ENCODE measurements at places on chromosomes 4 and X.

GRCh38 chr4:80434238-80434637 lies 98.7 kb downstream of the CFAP299 start:
- DNase-seq = no peak

DNA sequence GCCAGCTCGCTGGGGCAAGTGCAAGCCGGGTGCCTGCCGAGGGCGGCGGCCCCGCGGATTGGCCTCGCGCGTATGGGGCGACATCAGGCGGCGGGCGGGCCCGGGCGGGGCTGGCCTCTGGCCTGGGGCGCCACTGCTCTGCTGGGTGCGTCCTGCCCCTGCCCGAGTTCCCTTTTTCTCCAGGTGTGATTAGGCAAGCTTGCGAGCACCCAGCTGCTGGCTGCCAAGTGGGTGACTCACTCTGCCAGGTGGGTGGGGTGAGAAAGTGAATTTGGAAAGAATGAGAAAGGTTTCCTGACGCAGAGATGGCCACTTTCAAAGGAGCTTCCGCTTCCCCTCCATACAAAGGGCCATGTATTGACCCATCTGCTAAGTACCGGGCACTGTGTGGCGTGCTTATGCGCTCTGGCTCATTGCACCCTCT lies 32.5 kb downstream of the FGFBP1 start:
- DNase-seq = no peak

DNA sequence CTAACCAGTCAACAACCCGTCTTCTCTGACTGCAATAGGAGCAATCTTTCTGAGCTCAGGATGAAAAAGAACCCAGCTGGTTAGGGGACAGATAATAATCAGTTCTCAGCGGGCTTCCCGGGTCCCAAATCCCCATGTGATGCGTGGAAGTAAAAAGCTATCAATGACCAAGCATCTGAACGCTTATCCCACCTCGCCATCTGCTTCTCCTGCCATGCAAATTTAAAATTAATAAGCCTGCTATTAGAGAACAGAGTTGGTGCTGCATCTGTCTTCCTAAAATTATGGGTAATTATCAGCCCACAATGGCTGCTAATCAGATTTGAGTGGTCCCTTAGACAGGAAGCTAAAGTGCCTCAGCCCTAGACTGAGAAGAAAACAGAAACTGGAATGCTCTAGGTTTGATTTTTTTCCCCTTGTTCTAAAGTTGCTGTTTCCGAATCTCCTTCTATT lies 37.5 kb downstream of the AFAP1 start:
- no peak for DNase-seq

DNA sequence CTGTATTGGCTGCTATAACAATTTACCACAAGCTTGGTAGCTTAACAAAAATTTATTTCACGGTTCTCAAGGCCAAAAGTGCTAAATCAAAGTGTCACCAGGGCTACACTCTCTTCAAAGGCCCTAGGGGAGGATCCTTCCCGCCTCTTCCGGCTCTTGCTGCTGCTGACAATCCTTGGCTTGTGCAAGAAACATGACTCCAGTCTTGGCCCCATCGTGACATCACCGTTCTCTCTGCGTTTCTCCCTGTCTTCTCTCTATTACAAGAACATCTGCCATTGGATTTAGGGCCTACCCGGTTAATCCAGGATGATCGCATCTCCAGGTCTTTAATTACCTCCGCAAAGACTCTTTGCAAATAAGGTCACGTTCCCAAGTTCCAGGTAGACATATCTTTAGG lies 10.4 kb upstream of the CLCN4 start:
- no peak for DNase-seq

DNA sequence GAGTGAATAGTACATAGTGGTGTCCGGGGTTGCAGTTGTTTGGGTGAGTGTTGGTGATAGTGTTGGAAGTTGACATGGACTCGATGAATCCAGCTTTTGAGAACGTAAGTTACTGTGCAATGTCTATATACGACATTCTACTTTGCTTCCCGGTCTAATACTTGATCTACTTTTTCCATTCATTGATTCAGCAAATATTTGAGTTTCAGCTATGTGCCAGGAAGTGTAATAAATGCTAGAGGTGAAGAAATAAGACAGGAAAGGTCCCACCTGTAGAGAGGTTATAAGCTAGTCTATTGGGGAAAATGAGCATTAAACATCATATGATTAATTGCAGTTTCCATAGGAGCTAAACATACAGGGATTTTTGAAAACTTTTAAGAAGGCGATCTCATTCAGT lies 22.2 kb upstream of the MAGEC3 start:
- DNase-seq = no peak

DNA sequence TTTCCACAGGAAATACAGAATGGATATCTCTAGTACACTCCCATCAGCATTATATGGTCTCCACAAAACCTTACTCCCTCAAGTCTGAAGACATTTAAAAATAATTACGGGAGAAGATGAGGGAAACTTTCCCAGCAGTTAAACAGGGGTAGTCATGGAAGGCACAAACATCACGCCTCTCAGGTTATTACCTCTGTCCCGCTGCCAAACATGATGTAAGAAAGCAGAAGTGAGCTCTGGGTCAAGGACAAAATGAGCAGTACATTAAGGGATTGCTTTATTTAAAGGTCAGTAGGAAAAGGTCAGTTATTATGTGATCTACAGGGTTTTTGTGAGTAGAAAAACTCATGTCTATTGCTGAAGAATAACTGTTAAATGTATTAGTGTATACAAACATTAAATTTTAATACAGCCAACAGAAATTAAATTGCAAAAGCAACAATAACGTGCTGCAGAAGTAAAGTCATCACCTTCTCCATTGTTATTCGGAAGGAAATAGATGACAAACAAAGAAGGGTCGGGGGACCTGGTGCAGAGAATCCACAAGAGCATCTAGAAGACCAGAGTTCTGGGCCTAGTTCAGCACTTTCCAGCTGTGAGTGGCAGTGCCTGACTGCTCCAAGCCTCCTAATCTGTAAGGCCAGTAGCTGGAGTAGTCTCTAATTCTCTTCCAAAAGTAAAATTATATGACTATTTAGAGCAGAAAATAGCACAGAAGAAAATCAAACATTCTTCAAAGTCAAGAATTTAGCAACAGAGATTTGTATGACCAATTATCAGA lies 171.2 kb downstream of the PPP3CA start:
- no peak for DNase-seq

GRCh38 chrX:19683817-19684216 lies 168.5 kb upstream of the MAP3K15 start:
- DNase-seq = no peak
